Heart right ventricle (tissue), 16 donors: ENCODE measurements at places on chromosomes 6 and 20.

- H3K27me3 ChIP-seq, result no peaks in the 10 kb centered on the region
- no peak overlapping the region for H3K27ac ChIP-seq
- no peaks in the 10 kb centered on the region for H3K36me3 ChIP-seq
- no peak for DNase-seq
These were observed 13.8 kb downstream of the RNF144B start for GRCh38 chr6:18400831-18401446.

- H3K36me3 ChIP-seq, result no peaks in the 10 kb centered on the region
- H3K4me1 ChIP-seq, result no peaks in the 10 kb centered on the region
- DNase-seq, result no peak
These were observed 209.8 kb upstream of the FOXA2 start for GRCh38 chr20:22794200-22794599.

- H3K27ac ChIP-seq, result no peak overlapping the region
- no peak for DNase-seq
- no peaks in the 10 kb centered on the region for H3K4me1 ChIP-seq
- H3K4me3 ChIP-seq, result no peak overlapping the region
- H3K36me3 ChIP-seq, result no peaks in the 10 kb centered on the region
These were observed 57.3 kb downstream of the DLL1 start for GRCh38 chr6:170233286-170234205.

DNA sequence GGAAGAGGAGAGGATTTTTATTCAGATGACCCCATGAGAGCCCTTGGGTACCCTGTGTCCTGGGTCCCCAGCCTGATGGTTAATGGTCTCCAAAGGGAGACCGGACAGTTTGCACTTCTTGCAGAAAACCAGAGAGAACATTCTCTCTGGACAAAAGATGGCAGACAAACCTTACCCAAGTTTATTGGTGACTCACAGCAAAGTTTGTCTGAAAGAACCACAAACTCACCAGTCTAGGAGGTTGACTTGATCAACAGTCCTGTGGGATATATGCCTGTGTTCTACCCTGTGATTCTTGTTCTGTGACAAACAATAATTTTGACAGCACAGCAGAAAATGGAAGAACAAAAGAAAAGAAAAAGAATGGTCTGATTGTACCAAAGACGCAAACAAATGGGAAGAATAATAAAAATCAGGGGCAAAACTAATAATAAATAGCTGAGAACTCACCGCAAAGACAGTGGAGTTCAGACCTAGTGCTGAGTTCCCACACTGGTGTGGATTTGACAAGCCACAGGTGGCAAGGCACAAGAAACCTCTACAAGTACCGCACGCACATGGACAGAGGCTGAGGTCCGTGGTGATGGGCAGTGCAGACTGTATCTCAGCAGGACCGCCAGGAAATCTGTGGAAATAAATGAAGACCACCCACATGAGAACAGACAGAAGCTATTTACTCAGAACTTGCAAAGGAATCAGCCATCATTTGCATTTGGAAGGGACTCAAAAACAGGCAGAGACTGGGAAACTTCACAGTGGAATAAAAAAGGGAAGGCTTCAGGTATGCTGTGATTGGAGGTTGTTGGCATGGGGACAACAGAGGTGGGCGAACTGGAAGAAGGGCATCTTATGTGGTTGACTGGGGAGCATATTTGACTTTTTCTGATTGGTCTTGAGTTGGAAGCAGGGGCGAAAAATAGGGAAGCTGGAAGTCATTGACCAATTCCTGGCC lies 246.3 kb upstream of the RNF24 start:
- no peak for DNase-seq
- no peaks in the 10 kb centered on the region for H3K4me1 ChIP-seq
- H3K4me3 ChIP-seq, result no peak overlapping the region
- no peaks in the 10 kb centered on the region for H3K27me3 ChIP-seq

GRCh38 chr20:51460569-51461265 lies 81.8 kb downstream of the NFATC2 start:
- peaks cover 32% of the 10 kb centered on the region for H3K4me1 ChIP-seq
- no peak overlapping the region for H3K4me3 ChIP-seq
- no peaks in the 10 kb centered on the region for H3K27me3 ChIP-seq
- no peak overlapping the region for H3K27ac ChIP-seq
- no peak for DNase-seq

DNA sequence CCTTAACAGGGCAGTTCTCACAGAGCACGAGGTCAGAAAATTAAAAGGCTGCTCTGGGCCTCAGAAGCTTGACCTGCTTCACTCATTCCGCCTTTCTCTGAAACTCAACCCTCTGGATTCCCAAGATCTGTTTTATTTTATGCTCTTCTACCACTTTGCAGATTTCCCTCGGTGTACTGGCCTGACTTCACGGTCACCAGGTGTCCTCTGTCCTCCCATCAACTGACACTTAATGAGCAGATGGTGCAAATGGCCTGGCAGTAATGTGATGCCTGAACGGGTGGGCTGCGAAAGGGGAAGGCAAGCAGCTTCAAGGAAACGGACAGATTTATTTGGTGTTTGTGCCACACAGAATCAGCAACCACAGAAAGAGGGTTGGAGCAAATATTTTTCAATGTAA lies 169.7 kb upstream of the TFAP2D start:
- no peak overlapping the region for H3K27ac ChIP-seq
- no peaks in the 10 kb centered on the region for H3K4me1 ChIP-seq
- no peaks in the 10 kb centered on the region for H3K36me3 ChIP-seq
- no peaks in the 10 kb centered on the region for H3K27me3 ChIP-seq

GRCh38 chr6:156697225-156697830 lies 79.8 kb upstream of the ARID1B start:
- peaks cover 4% of the 10 kb centered on the region for H3K4me1 ChIP-seq
- H3K27ac ChIP-seq, result no peak overlapping the region
- no peaks in the 10 kb centered on the region for H3K36me3 ChIP-seq
- H3K27me3 ChIP-seq, result no peaks in the 10 kb centered on the region

DNA sequence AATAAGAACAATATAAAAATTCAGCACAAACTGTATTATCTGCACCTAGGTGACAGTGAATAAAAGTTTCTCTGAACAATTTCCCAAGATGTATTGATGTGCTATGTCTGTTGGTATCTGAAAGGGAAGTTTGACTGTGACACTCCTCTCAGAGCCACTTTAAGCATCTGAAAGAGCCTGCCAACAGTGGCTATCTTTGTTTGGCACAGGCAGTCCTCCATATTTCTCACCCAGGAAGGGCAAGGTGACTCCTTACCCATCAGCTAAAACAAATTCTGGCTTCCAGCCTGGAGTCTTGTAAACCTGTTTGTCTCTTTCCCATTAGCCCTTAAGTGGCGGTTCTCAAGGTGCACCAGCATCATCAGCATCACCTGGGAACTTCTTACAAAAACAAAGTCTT lies 122.4 kb upstream of the VGLL2 start:
- H3K4me3 ChIP-seq, result no peak overlapping the region
- H3K27me3 ChIP-seq, result no peaks in the 10 kb centered on the region
- peaks cover 6% of the 10 kb centered on the region for H3K4me1 ChIP-seq
- H3K27ac ChIP-seq, result no peak overlapping the region
- H3K36me3 ChIP-seq, result no peaks in the 10 kb centered on the region

- no peak for DNase-seq
- no peaks in the 10 kb centered on the region for H3K27me3 ChIP-seq
- H3K4me1 ChIP-seq, result no peaks in the 10 kb centered on the region
- no peak overlapping the region for H3K4me3 ChIP-seq
- no peaks in the 10 kb centered on the region for H3K36me3 ChIP-seq
- H3K27ac ChIP-seq, result no peak overlapping the region
These were observed 138.8 kb upstream of the RREB1 start for GRCh38 chr6:6968731-6969552.

DNA sequence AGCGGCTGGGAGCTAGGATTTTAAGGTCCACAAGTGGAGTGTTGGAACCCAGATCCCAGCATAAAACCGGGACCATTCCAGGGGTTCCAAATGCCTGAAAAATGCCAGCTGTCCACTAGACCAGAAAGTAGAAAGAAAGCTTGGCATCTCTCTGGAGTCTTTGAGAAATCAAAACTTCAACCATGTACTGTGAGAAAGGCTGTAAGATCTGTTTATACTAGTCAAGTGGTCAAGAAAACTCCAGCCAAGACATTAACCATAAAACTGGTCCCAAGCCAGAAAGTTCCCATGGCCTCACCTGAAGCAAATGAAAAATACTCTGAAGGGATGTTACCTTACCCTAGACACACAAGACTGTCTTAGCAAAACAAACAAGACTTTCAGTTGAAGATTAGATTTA lies 112.6 kb downstream of the DCDC2 start:
- no peak overlapping the region for H3K27ac ChIP-seq
- H3K36me3 ChIP-seq, result no peaks in the 10 kb centered on the region
- no peak overlapping the region for H3K4me3 ChIP-seq
- no peak for DNase-seq
- no peaks in the 10 kb centered on the region for H3K4me1 ChIP-seq
- H3K27me3 ChIP-seq, result no peaks in the 10 kb centered on the region

DNA sequence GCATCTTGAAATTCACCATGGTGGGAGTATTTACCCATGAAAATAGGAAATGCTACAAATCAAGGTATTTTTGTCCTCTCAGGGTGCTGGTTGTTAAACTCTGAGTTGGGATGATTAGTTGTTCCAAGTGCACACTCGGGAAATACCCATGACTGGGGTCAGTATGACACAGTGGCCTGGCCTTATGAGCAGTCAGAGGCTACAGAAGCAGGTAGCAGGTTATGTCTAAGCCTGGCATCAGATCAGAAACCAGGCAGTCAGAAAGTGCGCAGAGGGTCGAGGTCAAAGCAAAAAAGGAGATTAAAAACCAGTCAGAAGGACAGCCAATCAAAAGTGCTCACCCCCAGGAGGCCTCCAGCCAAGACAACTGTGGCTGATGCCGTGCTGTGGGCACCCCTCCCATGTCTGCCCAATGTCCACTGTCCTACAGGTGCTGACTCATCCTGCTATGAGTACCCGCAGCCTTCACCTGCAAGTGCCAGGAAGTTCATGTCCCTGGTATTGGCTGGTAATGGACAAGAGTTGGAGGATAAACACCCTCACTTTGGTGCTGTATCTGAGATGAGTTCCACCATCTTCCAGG lies 117.4 kb upstream of the SLC24A3 start:
- no peaks in the 10 kb centered on the region for H3K27me3 ChIP-seq
- no peaks in the 10 kb centered on the region for H3K36me3 ChIP-seq
- H3K27ac ChIP-seq, result no peak overlapping the region
- H3K4me3 ChIP-seq, result no peak overlapping the region
- DNase-seq, result no peak
